ENCODE measurements at places on chromosomes 4 and X. TPM values are rescaled to one million over a fixed set of nuclear protein-coding genes. Genes with fewer than 3 reads are reported as not detected.

The MAML3 gene
- polyA plus RNA-seq: 17.9 TPM

The DRD5 gene
- 0.70 TPM for polyA plus RNA-seq

The ADAMTS3 gene
- polyA plus RNA-seq: 11.8 TPM

The GABRB1 gene
- 0.83 TPM for polyA plus RNA-seq

The MAGEB2 gene
- polyA plus RNA-seq: not detected

The LGI2 gene
- 31.5 TPM for polyA plus RNA-seq

The CSAG1 gene
- polyA plus RNA-seq: not detected

The ARMCX1 gene
- polyA plus RNA-seq: 52.3 TPM

The P2RY8 gene
- polyA plus RNA-seq: 0.62 TPM

The PITX2 gene
- polyA plus RNA-seq: 0.22 TPM

The ANXA3 gene
- 43.5 TPM for polyA plus RNA-seq

GRCh38 chrX:110320381-110320987 is 2.6 kb upstream of the AMMECR1 start:
- DNase-seq: no peak

- no peak for DNase-seq
These were observed 23.4 kb downstream of the STIM2 start for GRCh38 chr4:26884026-26884425.

DNA sequence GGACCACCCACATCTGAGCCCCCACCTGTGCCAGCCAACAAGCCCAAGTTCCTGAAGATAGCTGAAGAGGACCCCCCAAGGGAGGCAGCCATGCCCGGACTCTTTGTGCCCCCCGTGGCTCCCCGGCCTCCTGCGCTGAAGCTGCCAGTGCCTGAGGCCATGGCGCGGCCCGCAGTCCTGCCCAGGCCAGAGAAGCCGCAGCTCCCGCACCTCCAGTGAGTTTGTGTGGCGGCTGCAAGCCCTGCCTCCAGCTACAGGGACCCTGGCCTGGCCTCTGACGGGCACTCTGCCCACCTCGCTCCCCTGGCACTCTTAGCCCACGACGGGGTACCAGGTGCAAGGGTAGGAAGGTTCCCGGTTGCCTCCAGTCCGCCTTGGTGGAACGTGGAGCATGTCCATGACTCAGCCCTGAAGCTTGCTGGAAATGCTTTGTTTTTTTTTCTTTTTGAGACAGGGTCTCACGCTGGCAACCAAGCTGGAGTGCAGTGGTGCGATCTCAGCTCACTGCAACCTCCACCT is 13.7 kb upstream of the ADD1 start:
- DNase-seq: no peak

- DNase-seq: no peak
These were observed 211.7 kb downstream of the ZNF674 start for GRCh38 chrX:46333550-46333949.

- DNase-seq: no peak
These were observed 38.4 kb upstream of the ARHGEF6 start for GRCh38 chrX:136819031-136819703.

DNA sequence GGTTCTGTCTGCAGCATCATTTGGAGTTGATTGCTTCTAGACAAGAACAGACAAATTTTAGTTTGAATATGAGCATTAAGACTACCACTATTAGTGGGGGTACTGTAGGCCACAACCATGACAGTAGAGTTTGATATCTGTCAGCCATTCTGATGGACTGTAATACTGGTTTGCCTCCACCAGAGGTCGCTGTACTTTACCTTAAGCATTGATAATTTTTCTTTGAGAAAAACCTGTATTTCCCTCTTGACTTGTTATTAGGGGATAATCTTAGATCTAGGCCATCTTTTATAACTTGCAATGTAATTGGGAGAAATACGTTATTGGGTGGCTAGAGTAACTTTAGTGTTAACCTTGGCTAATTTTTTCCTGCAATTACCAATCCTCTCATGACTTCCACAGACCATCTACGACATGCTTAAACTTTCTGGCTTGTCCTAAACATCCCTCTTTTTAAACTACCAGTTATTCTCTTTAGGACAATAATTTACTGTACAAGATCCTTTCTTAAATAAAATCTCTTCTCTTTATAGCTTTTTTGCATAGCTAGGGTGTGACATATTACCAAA is 562.4 kb downstream of the MAGEB5 start:
- no peak for DNase-seq

DNA sequence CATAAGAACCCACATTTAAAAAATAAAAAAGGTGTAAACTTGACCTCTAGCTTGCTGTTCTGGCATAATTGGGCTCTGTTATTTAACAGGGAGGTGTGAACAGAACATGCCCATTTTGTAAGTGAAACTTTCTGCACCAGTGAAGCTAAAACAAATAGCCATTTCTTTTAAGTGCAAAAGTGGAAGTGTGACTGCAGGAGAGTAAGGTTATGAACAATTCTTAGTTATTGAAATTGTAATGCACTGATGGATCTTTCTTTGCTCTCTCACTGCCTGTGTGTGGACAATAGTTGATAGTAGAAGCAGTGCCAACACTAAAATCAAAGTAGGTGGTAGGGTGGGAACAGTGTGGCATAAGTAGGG is 12.6 kb downstream of the P2RY10 start:
- DNase-seq: no peak

DNA sequence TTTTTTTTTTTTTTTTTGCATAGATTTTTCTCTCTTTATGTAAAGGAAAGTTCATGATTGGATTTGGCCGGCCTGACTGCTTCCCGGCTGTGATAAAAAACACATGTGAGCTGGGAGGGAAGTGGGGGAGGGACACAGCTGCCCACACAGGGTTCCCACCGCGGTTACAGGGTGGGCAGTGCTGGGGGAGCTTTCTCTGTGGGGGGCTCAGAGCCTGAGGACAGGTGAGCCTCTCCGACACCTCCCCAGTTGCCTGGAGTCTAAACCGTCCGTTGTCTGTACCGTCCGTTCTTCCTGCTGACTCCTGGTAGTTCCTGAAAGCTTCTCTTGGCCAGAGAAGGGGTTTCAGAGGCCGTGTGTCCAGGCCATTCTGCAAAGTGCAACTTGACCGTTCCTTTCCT is 21.8 kb downstream of the SHOX start:
- no peak for DNase-seq

DNA sequence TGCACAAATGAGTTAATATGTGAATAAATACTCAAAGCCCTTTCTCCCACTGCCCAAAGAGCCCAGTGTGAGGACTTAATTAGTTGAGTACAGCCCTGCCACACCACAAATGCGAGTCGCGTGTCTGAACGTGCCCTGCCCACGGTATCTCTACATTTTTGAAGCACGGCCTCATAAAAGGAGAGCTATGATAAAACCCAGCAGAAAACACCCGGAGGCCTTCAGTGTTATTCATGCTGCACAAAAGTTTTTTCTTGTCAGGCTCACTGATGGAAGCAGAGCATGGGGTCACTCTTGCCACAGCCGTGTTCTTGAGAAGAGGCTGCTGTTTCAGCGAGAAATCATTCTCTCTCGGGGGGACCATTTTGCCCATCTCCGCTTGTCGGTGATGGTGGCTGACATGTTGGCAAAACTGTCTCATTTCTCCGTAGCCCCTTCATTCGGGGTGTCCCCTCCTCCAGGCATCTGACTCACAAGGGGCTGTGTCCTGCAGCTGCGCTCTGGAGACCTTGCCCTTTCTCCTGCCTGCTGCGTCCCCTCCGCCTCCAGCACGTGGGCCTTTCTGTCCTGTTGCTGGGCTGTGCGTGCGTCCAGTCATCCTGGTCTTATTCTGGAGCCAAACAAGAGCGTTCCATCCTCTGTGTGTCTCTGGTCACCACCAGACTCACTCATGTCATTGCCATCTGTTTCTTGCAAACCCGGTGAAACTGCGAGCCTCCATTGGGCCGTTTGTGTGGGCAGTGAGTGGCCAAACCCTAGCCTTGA is 88.8 kb downstream of the SORCS2 start:
- no peak for DNase-seq

DNA sequence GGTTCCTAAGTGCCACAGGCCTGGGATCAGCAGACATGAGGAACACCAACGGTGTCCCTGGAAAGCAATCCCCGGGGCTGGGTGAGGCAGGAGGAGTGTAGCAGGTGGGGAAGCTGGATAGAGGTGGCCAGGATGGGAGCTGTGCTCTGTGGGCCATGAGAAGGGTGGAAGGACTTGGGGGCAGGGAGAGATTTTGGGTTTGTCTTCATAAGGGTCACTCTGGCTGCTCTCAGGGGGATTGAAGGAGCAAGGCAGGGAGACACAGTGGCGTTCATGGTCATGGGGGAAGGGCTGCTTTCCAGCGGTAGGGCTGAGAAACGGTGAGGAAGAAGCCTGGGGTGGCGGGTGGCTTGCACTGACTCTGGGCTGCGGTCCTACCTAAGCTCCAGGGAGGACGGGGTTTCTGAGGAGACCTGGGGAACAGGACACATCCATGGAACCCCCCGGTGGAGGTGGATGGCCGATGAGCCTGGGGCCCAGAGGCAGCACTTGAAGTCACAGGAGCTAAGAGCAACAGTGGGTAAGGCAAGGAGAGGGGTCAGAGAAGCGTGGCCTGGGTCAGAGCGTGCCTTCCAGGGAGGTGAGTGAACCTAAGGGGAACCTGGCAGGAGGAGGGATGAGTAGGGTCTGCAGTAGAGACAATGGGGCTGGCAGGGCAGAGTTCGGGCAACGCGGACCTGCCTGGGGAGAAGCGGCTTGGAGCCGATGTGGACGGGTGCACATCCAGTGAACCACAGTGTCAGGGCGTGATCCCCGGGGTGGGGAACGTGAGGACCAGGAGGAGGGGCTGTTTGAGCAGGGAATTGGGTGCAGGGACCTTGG is 12.4 kb upstream of the CTBP1 start:
- DNase-seq: no peak

GRCh38 chr4:337932-338758 is 531 bp downstream of the ZNF141 start:
- DNase-seq: peak; percentile 29

GRCh38 chr4:7781993-7782392 is 157.7 kb downstream of the AFAP1 start:
- no peak for DNase-seq

DNA sequence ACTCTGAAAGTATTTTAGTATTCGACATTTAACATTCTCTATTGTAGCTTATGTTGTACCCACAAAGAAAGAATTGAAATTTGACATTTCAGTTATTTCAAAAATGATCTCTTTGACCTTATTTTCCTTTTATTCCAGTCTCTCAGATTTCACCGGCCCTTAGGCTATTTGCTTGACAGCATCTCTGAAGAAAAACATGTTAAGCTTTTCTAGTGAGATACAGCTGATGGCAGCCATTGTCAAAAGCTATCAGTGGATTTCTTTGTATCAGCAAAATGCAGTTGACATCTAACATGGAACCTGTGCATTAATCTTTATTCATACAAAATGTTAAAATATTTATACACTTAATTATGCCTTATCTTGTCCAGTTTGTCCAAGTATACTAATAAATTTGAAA is 16.7 kb downstream of the ZAR1 start:
- no peak for DNase-seq

DNA sequence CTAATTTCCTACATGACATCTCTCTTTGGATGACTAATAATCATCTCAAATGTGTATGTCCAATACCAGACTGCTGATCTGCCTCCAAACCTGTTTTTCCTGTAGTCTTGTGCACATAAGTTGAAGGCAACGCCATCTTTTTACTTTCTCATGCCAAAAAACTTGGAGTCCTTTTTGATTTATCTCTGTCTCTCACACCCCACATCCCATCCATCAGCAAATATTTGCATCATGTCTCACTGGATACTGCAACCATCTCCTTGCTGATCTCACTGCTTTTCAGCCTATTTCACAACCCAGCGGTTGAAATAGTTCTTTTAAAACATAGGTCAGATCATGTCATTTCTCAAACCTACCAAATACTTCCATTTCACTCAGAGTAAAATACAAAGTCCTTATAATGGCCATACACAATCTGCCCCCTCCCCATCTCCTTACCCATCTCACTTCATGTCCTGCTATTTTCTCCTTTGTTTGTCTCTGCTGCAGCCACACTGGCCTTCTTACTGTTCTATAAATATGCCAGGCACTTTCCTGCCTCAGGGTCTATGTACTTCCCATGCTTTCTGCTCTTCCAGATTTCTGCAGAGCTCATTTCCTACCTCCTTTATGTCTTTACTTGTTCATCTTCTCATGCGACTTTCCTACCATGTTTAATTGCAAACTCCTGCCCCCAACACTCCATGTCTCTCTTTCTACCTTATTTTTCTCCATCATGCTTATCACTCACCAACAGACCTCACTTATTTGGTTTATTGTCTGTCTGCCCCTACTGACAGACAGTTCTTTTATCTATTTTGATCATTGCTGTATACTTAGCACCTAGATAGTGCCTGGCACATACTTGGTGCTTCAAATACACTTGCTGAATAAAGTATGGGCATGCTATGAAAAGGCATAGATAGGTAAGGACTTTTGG is 98.8 kb downstream of the ANXA3 start:
- DNase-seq: no peak

- no peak for DNase-seq
These were observed at the start of gene TMEM35A for GRCh38 chrX:101078716-101079598. Gene TMEM35A (plus strand): TSS chrX:101078879. CDS start chrX:101079003, 124 bp downstream.

- no peak for DNase-seq
These were observed 19.0 kb downstream of the GAB1 start for GRCh38 chr4:143355540-143356217.

DNA sequence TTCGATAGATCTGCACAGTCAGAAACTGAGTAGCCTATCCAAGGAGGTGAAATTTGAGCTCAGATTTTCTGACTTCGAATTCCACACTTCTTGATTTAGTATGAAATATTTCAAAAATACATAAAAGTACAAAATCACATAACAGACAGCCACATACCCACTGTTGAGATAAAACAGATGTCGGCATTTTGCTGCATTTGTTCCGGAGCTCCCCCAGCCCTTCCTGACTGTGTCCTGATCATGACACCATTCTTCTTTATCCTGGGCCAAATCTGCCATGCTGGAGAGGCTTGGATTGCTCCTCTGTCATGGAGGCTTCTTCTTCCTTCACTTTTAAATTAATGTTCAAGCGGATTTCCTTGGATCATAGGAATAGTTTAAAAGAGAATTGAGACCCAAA is 124.2 kb upstream of the RBPJ start:
- no peak for DNase-seq

DNA sequence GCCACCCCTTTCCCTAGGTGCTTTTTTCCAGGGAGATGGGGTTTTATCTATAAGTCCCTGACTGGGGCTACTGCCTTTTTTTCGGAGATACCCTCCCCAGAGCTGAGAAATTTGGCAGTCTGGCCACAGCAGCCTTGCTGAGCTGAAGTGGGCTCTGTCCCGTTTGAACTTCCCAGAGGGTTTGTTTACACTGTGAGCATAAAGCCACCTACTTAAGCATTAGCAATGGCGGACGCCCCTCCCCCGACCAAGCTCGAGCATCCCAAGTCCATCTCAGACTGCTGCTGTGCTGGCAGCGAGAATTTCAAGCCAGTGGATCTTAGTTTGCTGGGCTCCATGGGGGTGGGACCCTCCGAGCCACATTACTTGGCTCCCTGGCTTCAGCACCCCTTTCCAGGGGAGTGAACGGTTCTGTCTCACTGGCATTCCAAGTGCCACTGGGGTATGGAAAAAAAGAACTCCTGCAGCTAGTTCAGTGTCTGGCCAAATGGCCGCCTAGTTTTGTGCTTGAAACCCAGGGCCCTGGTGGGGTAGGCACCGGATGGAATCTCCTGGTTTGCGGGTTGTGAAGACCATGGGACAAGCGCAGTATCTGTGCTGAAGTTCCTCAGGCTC is 456.4 kb upstream of the HTR2C start:
- no peak for DNase-seq

- no peak for DNase-seq
These were observed 107.7 kb upstream of the ZFP42 start for GRCh38 chr4:187887906-187888305.

- no peak for DNase-seq
These were observed 29.9 kb downstream of the XG start for GRCh38 chrX:2781698-2782097.

Measured in left renal pelvis (tissue), 4 donors.